ENCODE measurements at places on chromosomes 1 and 21.

DNA sequence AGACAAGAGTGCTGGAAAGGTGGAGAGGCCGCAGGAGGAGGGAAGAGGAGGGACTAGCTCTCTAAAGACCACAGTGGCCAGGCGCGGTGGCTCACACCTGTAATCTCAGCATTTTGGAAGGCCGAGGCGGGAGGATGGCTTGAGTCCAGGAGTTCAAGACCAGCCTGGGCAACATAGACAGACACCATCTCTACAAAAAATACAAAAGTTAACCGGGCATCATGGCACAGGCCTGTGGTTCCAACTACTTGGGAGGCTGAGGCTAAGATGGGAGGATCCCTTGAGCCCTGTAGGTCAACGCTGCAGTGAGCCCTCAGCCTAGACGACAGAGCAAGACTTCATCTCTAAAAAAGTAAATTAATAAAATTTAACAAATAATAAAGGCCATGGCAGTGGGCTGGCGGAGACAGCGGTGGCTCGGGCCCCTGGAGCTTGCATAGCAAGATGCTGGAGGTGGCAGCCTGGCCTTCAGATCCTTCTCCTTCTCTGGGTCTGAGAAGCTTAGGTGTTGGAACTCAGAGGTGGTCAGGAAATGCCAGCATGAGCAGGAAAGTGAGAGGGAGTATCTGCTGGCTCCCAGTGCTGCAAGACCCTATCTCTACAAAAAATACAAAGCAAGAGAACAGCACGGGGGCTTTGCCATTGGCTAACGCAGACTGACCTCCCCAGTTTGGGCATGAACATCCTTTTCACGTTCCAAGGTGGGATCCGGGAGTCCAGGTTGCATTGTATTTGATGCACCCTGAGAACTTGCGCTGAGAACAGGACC, 10.7 kb downstream of the WNT3A start:
- no peak for DNase-seq

DNA sequence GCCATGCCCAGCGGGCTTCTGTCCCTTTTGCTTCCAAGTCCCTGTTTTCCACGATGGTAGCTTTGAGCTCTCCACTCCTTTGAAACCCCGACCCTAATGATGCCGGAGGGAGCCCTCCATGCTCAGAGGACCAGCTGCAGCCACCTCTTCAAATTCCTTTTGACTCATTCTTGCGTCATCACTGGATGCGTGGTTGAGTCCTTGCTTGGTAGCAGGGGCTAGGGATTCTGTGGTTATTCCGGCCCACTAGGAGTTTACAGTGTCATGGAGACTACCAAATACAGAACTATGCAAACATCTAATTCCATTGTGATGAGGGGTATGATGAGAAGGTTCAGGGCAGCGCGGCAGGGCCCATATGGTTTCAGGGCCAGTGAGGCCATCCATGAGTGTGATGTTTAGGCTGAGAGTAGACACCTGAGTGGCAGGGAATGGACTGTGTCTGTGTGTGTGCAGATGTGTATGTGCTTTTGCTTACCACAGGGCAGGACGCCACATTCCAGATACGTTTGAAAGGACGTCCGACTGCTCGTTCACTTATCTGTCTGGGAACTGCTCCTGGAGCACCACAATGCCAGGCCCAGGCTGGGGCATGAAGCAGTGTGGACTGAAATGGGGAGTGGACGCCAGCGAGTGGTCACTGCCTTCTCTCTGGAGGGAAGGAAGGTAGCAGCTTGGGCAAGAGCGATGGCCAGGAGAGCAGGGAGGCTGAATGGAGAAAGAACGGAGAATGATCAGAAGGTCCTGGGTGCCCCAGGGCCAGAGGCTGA, 30.4 kb upstream of the ZBTB21 start:
- no peak for DNase-seq

DNA sequence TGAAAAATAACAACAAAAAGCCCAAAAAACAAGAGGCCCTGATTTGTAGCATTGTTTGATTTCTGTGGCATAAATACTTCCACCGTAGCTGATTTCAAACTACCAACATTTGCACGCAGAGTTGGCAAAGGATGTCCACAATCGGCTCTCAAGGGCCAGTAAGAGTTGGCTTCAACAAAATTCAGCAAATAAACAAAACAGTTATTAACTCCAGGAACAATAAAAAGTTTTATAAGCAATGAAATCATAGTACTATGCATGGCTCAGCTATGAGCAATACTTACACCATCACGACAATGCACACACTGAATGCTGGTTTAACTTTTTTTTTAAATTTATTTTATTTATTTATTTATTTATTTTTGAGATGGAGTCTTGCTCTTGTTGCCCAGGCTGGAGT, 8.7 kb upstream of the COX20 start:
- no peak for DNase-seq

GRCh38 chr1:180994262-180994661, 28.4 kb downstream of the STX6 start:
- DNase-seq = no peak

GRCh38 chr1:35881850-35882273, 1.1 kb upstream of the AGO1 start:
- DNase-seq = no peak

DNA sequence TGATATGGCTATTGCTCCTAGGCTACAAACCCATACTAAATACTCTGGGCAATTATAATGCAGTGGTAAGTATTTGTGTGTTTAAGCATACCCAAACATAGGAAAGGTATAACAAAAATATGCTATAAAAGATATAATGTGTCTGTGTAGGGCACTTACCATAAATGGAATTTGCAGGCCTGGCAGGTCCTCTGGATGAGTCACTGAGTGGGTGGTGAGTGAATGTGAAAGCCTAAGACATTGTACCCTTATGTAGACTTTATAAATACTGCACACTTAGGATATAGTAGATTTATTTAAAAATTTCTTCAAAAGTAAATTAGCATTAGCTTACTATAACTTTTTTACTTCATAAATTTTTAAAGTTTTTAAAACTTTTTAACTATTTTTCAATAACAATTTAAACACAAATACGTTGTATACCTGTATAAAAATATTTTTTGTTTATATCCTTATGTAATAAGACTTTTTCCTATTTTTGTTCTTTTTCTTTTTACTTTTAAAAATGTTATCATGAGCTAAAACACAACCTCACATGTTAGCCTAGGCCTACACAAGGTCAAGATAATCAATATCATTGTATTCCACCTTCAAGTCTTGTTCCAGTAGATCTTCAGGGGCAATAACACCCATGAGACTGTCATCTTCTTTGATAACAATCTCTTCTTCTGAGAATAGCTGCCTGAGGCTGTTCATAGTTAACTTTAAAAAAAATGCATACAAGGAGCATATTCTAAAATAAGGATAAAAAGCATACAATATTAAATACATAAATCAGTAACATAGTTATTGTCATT, 306.3 kb upstream of the RGS18 start:
- no peak for DNase-seq

DNA sequence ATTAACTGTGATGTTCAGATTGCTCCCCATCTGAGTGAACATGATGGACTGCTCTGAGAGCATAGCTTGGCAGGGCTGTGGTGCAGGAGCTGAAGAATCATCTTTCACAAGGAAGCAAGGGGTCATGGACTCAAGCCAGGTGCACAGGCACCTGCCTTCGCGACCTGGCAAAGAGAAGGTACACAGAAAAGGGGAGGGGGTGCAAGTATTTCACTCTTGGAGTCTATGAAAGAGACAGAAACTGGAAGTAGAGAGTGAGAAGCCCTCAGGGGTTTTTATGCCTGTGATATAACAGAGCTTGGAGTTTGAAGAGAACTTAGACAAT, 232.6 kb upstream of the PLXNA2 start:
- peak; percentile 83 for DNase-seq

DNA sequence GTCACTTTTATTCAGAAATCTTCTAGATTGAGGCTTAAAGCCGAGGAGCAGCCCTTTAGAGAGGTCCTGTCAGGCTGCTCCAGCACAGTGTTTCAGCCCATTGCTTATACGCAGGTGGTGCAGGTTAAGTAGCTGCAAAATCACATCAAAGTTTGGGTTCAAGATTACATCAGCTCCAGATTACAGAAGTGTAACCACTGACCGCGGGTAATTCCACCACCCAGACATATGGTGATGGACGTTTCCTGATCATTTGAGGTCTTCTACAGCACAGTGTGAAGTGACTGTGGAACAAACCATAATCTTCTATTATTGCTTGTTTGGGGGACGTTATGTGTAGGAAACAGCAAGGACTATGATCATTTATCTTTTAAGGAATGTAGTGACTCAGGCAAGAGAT, 11.8 kb downstream of the C1orf115 start:
- no peak for DNase-seq

GRCh38 chr1:231679109-231679508, 52.5 kb downstream of the DISC1 start:
- DNase-seq = no peak

DNA sequence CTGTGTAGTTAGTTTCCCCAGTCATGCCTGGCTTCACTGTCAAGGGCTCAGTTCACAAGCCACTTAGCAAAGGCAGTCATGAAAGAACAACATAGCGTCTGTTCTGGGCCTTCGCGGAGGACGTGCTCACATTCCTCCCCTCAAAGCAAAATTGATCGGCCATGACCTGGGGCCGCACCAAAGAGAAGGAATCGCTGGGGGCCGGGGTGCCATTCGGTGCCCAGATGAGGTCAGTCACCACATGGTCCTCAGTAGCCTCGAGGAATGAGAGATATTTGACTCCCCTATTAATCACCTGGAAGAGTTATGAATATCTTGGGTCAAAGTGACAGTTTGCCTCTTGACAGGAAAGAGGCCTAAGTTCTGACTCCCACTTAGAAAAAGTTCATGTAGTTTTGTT, 251.1 kb upstream of the JUN start:
- DNase-seq = no peak

- DNase-seq = no peak
These were observed 13.5 kb downstream of the ZYG11A start for GRCh38 chr1:52856026-52856425.

DNA sequence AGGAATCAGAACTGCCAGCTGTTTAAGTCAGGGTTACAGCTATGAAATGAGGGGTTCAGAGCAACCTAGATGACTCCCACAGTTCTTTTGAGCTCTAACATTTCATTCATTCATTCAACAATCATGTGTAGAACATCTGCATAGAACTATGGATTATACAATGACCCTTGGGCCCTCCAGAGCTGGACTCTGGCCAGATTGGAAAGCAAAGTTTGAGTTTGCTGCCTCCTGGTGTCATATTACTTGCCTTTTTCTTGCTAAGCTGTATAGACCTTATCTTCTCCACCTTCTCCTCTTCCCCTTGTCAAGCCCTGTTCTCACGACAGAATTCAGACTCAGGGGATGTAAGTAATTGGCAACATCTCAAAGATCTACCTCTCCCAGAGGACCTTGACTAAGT, 4.0 kb downstream of the CASQ2 start:
- peak; percentile 9 for DNase-seq

DNA sequence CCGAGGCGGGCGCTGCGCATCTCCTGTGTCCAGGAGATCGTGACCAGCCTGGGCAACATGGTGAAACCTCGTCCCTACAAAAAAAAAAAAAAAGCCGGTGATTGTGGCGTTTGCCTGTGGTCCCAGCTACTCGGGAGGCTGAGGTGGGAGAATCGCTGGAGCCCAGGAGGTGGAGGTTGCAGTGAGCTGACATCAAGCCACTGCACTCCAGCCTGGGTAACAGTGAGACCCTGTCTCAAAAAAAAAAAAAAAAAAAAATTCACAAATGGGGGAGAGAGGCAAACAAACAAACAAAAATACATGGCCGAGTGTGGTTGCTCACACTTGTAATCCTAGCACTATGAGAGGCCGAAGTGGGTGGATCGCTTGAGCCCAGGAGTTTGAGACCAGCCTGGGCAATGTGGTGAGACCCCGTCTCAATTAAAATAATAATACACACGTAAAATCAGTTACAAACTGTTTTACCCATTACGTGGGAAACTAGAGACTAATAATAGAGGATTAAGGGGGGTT, 758 bp downstream of the TATDN3 start:
- DNase-seq = no peak

- no peak for DNase-seq
These were observed 112.8 kb downstream of the DHRS3 start for GRCh38 chr1:12505231-12505630.

DNA sequence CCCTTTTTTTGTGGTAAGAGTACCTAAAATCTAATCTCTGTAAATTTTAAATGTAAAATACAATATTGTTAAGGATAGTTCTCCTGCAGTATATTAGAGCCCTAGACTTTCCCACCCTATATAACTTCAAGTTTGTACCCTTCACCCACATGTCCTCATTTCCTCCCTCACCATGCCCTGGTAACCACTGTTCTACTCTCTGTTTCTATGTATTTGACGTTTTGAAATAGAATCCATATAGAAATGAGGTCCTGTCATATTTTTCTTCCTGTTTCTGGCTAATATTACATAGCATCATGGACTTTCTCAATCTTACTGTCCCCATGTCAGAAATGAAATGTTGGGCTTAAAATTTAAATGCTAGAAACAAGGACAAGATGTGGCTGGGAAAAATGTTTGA, 24.8 kb downstream of the GBP7 start:
- DNase-seq = no peak

GRCh38 chr1:173294843-173295242, 87.7 kb upstream of the TNFSF4 start:
- DNase-seq = no peak

- no peak for DNase-seq
These were observed 73.6 kb upstream of the COG2 start for GRCh38 chr1:230568676-230569075.

DNA sequence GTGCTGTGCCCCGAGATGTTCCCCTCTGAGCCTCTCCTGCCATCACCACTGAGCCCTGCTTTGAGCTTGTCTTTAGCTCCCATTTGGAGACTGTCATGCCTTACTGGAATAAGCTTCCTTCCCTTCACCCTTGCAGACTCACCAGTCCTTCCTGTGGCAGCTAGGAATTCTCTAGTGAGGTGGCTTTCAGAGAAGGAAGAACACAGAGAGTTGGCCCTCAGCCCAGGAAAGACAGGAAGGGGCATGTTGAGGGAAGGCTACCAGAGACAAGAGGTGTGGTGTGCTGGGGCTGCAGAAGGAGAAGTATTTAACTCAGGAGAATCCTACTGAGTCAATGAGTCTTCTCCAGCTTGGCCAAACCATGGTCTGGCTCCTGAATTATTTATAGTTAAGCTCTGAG, 76.3 kb downstream of the UCK2 start:
- peak; percentile 36 for DNase-seq

GRCh38 chr1:53869454-53870117, 20.0 kb downstream of the YIPF1 start:
- no peak for DNase-seq

- no peak for DNase-seq
These were observed 79.4 kb downstream of the SSBP3 start for GRCh38 chr1:54326543-54327385.

DNA sequence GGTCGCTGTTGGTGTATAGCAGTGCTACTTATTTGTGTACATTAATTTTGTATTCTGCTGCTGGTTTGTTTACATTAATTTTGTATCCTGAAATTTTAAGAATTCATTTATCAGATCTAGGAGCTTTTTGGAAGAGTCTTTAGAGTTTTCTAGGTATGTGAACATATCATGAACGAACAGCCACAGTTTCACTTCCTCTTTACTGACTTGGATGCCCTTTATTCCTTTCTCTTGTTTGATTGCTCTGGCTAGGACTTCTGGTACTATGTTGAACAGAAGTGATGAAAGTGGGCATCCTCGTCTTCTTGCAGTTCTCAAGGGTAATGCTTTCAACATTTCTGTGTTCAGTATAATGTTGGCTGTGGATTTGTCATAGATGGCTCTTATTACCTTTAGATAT, 1757.9 kb downstream of the BRINP3 start:
- DNase-seq = no peak

- no peak for DNase-seq
These were observed 108.2 kb upstream of the TMPRSS2 start for GRCh38 chr21:41616031-41616591.
